Stimulated activated CD8-positive, alpha-beta memory T cell treated with anti-CD3 and anti-CD28 coated beads, Interleukin-15, amount 100 ng/mL, for 24 hours (primary cell): ENCODE measurements at places on chromosomes 12 and 14.

DNA sequence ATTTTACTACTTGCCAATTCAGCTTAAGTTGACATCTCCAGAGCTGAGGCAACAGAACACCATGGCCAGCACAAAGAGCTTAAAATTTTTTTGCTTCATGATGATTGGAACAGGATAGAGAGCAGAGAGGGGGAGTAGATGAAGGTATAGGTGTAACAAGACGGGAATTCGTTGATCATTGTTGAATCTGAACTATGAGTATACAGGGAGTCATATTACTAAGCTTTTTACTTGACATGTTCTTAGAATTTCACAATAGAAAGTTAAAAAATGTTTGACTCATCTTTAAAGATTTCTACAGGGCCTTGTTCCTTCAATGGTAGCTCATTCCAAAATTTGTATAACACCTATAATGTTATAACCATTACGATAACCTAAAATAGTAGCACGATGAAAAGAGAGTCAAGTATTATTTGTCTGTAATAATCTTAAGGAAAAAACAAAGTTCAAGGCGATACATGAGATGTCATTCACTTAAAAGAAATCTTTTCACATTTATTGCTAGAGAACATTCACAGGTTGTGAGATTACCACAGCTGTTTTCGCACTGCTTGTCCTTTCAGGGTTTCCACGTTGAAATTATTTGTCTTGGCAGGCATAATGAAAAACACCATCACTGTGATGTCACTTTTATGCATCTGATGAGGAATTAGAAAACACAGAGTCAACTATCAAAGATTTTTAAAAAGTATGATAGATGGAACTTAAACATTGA is 33.9 kb downstream of the SPX start:
- no peak for DNase-seq

GRCh38 chr12:124586756-124587155 is 19.3 kb upstream of the NCOR2 start:
- DNase-seq: no peak

- no peak for DNase-seq
Measured at GRCh38 chr12:63150713-63151622, at the start of gene AVPR1A. AVPR1A (minus strand) TSS chr12:63151201; CDS start chr12:63150836, 365 bp downstream.

DNA sequence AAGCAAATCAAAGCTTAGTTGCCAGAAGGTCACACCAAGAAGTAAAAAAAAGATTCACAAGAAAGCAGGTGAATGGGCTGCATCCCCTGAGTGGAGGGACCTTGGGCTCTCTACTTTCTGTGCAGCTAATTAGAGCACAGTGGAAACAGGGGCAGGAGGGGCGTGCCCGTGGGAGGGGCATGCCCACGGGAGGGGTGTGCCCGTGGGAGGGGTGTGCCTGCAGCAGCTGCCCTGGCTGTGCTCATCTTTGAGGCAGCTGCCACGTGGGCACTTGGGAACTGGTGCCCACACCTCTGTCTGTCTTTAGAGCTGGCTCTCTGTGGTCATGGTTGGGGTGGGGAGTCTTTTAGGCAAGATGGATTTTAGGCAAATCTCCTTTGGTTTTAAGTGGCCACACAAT is 60.0 kb downstream of the EML1 start:
- DNase-seq: no peak

- no peak for DNase-seq
Measured at GRCh38 chr12:52208424-52209165, 16.8 kb upstream of the KRT80 start.

DNA sequence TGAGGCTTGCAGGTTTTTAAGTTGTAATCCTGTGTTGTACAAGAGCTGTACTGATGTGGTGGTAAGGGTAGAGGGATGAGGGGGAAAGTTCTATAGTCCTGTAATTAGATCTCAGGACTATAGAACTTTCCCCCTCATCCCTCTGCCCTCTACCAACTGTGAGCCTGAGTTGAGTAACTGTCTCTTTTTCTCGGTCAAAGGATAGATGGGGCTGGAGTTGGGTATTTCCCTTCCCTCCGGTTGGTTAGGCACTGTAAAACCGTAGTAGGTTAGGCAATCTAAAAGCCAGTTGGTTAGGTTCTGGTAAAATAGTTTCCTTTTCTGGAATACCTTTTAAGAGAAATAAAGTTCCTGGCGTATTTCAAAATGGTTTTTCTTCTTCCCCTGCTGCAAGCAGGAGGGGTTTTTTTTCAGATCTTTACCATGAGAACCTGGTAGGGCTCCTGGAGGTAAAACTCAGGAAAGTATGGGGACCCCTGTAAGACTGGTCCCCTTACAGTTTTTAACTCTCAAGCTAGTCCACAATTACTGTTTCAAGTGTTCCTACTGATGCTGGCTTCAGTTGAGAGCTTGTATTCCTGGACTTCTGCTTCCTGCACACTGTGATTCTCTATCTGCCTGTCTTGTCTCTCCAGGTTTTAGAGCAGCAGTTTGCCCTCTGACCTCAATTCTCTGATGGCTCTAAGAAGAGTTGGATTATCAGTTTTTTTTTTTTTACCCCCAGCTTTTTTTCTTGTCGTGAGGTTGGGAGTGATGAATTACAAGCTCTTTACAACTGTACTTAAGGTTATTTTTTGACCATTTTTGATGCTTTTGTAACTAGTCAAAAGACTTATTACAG is 58.7 kb downstream of the FUT8 start:
- DNase-seq: no peak

- DNase-seq: no peak
Measured at GRCh38 chr12:132966676-132967415, 10.7 kb upstream of the ZNF605 start.

DNA sequence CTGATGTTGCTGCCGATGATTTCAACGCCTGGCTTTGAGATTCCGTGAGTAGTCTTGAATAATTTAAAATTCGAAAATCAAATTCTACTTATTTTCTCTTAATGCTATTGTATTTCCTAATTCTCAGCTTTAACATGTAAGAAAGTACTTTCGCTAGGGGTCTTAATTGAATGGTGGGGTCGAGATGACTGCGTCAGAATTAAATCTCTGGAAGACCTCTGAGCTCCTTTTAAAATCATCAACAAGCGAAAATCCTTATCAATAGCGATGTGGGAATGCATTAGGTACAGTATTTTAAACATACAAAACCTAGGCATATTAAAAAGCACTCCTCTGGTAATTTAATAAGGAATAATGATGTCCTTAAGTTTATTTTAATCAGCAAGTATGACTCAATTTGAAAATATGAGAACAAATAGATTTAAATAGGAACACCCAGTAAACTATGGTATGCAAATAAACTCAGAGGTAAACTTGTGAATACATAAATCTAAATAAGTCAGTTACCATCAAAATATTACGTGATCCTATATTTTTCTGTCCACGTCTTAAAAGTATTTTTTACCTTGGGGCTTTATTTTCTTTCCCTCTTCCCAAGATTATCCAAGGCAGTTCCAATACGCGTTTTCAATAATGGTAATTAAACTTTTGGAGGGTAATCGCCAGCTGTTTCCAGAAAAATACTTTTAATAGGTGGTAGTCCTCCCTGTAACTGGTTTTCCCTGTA is 1.4 kb downstream of the FOXA1 start:
- DNase-seq: no peak

- no peak for DNase-seq
Measured at GRCh38 chr14:92450351-92451070, 63.1 kb upstream of the RIN3 start.

- no peak for DNase-seq
Measured at GRCh38 chr12:91636721-91637120, 454.1 kb upstream of the DCN start.

DNA sequence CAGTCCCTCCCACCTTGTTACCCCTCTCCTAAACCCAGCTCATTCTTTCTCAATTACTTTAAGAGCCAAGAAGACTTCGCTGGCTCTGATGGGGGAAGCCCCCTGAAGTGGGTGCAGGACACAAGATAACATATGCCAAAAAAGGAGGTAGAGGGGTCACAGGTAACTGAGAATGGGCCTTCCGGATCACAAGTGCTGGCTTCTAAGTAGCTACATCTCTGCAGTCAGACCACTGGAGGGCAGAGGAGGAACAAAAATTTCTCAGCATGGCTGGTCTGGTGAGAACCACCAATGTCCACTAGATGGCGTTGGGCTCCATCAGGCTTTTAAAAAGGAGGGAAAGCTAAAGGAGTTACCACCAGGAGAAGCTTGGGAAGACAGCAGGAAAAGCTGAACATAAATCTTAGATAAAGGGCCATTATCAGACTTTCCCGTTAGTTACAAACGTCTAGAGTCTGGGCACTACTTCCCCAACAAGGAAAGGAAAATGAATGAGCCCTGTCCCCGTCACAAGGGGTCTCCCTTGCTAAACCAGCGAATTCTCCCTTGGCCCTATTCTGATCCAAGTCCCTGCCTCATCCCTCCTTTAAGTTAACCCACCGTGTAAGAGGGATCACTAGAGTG is 11.6 kb upstream of the CDH24 start:
- no peak for DNase-seq

DNA sequence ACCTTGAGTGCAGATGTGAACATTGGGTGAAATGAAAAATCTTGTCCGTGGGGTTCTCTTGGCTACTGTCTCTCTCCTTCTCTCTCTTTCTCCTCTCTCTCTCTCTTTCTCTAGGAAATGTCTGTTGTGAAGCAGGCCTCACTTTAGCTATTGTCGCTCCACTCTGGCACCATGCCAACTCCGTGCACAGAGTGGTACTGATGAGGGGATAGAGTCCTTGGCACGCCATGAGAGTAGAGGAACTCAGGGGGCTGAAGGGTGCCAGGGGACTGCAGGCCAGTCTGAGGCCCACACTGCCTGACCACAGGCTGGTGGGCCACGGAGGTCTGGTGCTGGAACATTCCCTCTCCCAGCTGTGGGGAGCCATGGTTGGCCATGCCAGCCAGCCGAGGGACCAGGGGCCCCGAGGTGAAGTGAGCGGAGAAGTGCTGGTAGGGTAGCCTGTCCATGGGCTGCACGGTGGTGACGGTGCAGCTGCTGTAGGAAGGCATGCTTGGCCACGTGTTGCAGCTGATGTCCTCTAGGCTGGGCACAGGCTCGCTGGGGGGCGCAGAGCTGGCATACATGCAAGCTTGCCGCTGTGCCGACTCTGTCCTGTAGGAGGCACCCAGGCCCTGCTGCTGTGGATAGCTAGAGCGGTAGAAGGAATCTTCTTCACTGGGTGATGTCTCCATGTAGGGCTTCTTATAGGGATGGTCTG is 50.4 kb downstream of the TBX5 start:
- DNase-seq: no peak

- no peak for DNase-seq
Measured at GRCh38 chr12:14911131-14911530, 25.5 kb upstream of the MGP start.

GRCh38 chr12:127284021-127284420 is 982.9 kb upstream of the TMEM132C start:
- no peak for DNase-seq

DNA sequence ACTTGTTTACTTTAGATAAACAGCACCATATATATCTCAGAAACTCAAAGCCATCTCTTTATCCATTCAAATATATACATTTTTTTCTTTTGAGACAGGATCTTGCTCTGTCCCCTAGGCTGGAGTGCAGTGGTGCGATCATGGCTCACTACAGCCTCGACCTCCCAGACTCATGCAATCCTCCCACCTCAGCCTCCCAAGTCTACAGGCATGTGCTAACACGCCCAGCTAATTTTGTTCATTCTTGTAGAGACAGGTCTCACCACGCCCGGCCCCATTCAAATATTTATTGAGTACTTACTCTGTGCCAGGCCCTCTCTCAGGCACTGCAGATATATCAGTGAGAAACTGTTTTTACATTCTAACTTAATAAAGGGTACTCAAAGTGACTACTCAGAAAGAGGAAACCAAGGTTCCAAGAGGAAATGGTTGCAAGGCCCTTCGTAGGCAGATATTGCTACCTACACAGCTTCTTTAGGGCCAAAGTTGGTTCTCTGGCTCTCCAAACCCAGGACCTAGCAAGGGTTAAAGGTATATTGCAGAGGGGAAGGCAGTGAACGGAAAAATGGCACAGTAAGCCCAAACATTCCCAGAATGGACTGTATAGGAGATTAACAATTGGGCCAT is 2.9 kb downstream of the ATXN3 start:
- DNase-seq: no peak

GRCh38 chr12:56616925-56617324 is 13.2 kb downstream of the BAZ2A start:
- no peak for DNase-seq

DNA sequence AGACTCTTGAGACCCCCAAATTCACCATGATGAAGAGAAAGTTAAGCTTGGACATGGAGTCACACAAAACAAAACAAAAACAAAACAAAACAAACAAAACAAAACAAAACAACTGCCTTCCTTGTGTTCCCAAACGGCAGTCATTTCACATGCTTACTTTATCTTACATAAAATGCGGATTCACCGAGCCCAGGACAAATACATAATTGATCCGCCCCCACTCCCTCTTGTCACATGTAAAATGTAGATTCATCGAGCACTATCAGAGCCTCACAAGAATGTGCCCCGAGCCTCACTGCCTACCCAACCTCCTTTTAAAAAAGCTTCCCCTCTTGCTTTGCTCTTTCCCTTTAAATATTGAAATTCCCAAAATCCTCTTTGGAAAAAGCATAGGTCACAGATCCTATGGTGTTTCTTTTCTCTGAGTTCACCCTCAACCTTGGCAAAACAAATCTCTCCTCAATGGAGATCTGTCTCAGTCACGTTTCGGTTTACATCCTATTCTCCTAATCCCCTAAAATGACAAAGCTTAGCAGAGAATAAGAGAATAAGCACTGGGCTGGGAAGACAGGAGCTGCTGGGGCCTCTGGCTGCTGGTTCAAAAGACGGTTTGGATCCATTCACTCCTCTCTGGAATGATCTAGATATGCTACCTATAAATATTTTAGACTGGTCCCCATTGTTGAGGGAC is 83.7 kb downstream of the NINJ2 start:
- DNase-seq: no peak

- DNase-seq: peak; percentile 53
Measured at GRCh38 chr14:106790189-106791036, 1264.0 kb downstream of the TMEM121 start.

DNA sequence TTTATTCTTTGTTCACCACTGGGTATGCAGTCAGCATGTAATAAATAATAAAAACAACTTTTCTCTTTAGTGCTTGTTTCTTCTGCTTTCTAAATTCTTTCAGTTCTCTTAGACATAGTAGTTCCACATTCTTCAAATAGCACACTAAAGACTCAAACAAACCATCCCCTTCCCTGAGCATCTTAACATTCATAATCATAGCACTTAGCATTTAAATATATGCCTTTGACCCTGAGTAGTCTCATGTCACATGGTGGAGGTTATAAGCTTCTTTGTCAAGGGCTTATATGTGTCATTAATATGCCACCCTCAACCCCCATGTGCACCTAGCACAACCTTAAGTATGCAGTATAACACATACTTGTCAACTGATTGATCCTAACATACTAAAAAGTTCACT is 212.7 kb downstream of the PHLDA1 start:
- DNase-seq: no peak
